Activated CD4-positive, CD25-positive, alpha-beta regulatory T cell treated with anti-CD3 and anti-CD28 coated beads, Interleukin-2, amount 50 U/mL, for 16 hours (primary cell): ENCODE measurements at places on chromosomes 2 and 18.

DNA sequence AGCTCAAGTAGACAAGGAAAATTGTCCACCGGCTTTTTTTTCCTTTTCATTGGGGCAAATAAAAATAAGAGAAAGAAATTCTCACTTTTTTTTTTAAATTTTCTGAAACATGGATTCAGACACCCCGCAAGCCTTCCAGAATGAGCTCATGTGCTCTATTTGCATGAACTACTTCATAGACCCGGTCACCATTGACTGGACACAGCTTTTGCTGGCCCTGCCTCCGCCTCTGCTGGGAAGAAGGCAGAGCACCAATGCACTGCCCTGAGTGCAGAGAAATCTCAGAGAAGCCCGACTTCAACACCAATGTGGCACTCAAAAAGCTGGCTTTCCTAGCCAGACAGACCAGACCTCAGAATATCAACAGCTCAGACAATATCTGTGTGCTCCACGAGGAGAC lies 30.2 kb upstream of the TRIM43B start:
- no peak for DNase-seq

DNA sequence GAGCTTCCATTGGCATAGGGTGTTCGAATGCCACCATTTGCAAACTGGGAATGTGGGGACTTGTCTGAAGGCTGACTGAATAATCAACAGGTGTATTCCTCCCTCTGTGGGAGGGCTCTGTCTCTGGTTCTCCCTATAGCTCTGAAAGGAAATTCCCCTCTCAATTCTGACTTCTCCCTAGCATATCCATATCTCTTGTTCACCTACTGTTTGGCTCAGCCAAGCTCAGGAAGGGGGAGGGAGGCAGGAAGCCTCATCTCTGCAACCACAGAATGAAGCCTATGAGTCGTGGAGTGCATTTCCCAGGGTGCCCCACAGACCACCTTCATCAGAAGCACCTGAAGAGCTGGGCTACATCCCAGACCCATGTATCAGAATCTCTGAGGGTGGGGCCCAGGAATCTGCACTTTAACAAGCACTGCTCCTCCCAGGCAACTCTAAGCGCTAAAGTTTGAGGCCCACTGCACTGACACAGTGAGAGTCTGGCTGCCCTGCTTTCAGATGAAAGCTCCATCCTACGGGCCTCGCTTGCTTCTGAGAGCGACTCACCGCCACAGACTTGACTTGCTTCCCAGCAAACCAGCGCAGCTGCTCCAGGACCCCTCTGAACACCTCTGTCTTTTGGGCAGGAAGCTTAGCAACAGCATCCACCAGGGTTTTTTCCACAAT lies 32.0 kb downstream of the XDH start:
- no peak for DNase-seq

DNA sequence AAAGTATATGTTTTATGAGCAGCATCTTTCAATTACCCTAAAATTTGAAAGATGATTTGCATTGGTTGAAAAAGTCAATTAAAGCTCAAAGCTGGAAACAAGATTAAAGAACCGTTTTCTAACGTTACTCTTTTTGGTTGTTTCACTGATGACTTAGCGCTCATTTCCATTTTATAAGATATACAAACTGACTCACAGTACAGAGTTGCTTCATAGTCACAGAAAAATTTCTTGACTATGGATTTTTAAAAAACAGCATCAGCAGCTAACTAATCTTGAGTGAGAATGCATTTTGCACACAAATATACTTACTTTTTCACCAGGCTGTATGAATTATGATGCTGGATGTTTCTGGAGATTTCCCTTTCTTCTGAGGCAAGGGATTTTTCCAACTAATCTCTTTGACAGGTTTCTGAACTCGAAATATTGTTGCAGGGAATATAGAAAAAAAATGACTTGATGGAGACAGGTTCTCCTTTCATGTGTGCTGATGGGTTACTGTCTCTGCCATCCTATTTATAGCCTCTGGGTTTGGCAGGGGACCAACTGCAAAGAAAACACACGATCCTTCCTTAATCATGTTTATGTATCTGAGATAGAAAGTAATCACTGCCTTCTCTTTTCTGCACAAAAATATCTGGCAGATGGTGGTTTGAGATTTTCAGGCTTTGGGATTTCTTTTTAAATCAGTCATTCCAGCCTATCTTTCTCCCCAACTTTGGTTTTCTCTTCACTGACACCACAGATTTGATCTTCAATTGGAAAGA lies 129.4 kb upstream of the DAPL1 start:
- DNase-seq = no peak

DNA sequence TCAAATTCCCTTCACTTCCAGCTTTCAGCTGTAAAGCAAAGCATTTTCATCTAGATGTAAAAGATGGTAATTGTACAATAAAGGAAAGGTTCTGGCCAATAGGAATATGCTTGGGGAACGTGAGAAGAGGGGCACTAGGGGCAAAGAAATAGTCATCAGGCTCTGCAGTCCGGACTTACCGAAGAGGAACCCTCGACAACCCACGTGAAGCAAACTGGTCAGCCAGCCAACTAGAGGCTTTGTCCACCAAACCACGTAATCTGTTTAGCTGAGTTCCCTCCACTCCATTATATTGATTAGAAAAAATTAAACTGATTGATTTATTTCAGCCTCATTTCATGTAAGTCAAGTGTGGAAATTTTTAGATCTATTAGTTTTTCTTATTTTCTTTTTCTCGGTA lies 300.4 kb upstream of the FANCL start:
- no peak for DNase-seq

DNA sequence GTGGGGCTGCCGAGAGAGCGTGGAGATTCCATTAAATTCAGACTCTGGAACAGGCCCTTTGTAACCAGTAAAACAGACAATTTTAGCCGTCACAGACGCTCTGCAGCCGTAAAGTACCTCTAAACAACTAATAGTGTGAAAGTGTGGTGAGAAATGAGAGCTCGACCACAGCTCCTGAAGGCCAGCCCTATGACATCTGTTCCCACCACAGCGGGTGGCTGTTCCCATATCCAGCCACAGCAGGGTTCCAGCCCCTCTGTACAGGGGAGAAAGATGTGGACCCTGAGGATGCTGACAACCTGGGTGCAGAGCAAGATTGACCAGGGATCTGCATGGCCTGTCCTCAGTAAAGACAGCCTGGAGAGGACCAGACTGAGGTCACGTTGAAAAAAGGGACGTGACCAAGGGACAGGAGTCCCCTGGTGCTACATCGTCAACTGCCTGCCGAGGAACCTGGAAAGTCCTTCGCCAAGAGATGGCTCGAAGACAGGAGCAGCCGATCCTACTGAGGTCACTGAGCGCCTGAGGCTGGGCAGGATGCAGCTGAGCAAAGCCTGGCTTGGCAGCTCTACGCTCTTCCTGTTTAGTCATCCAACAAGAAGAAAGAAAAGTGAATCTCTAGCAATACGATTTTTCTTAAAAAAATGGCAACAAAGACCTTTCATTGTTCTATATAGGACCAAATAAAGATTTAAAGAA lies 831.7 kb downstream of the RNF144A start:
- no peak for DNase-seq

DNA sequence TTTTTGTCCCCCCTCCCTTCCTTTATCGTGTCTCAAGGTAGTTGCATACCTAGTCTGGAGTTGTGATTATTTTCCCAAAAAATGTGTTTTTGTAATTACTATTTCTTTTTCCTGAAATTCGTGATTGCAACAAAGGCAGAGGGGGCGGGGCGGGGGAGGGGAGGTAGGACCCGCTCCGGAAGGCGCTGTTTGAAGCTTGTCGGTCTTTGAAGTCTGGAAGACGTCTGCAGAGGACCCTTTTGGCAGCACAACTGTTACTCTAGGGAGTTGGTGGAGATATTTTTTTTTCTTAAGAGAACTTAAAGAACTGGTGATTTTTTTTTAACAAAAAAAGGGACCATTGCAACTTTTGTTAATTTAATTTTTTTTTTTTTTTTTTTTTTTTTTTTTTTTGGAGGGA lies 2.1 kb downstream of the SOX11 start:
- no peak for DNase-seq

- DNase-seq = no peak
Observed at GRCh38 chr2:170680172-170680941, 34.8 kb upstream of the SP5 start.

DNA sequence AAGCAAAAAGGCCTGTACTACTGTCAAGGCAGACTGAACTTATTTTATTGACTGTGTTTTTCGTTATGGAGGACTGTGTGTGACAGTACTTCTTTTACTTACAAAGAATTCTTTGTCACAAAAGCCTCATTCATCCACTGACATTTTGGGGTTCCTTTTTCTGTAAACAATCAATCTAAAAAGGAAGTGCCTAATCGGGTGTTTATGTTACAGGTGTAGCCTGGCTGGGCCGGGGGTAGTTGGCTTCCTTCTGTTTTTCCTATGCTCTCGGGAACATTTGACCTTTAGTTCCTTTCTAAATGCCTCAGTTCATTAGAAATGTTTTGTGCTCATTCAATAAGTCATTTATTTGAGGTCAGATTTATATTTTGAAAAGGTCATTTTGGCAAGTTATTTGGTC lies 8.3 kb downstream of the ZCCHC2 start:
- no peak for DNase-seq

DNA sequence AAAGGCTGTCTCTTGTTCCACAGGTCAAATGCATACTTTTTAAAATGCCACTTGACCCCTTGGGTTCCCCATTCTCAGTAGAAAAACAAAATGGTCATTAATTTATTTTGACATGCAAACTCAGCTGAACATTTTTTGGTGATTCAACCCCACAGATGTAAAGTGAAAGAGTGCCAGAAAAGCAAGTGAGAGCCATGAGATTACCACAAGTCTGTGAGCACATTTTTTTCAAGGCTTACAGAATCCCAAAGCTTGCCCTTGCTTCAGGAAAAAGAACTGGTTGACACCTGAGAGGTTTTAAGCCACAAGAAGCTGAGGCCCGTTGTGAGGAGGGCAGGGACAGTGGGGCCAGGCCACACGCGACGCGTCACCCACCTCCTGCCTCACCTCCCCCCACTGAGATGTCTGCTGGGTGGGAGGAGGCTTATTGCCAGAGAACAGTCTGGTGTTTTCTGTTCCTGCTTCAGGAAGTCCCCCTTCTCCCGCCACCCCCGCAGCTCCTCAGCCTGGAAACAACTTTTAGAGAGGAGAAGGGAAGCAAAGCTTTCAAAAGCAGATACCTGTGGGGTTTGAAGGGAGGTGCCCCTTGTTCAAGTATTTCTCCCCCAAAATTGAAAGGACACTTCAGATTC lies 70.4 kb upstream of the CYP1B1 start:
- DNase-seq = no peak

DNA sequence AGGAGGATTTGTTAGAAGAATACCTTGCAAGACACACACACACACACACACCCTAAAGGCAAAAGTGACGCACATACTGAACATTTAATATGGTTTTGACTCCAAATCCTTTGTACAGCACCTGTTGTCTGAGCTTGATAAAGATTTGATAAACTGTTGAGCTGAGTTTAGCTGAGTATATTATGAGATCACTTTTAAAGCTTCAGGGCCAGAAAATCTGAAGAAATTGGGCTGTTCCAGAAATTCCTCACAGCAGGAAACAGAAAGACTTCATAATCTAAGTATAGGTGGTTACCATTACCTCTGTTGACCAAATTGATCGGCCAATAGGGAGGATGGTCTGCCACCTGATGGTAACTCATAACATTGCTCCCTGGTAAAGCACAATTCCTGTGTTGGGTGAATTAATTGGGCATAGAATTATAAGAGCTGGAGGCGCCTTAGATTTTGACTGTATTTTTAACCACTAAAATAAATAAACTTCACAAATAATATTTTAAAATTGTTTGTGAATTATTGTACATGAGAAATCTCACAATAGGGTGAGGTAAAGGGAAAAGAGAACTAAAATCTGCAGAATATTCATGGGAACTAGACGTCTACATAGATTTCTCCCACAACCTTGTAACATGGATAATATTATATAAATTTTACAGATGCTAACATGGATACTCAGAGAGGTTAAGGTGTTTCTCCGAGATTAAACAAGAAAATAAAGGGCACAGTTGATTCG lies 21.8 kb upstream of the RPIA start:
- DNase-seq = no peak

- DNase-seq = no peak
Observed at GRCh38 chr2:25885933-25886332, 7.6 kb upstream of the ASXL2 start.

DNA sequence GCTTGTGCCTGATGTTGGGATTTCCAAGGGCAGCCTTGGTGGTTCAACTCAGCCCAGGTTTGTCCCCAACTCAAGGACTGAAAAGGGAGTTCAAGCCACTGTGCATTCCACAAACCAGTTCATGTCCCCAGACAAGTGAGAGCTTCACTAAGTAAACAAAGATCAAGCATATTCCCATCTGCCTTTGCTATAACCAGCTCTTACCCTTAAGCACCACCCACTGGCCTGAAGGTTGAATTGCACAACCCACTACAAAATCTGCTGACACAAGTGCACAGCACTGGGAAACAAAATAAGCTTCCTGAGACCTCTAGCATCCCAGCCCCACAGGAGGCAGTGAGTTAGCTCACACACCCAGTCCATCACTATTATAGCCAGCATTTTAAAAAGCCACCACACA lies 516.7 kb downstream of the NR4A2 start:
- DNase-seq = no peak

- no peak for DNase-seq
Observed at GRCh38 chr2:145197944-145198343, 678.0 kb upstream of the ZEB2 start.

DNA sequence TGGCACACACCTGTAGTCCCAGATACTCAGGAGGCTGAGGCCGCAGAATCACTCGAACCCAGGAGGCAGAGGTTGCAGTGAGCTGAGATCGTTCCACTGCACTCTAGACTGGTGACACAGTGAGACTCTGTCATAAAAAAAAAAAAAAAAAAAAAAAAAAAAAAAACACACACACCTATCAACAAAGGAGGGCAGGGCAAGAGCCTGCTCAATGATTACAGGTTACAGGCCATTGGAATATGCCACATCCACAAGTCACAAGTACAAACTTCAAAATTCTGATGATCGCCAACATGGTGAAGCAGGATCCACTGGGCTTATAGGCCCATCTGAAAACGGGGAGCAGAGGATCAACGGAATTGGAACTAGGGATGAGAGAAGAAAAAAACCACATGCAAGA lies 6.3 kb downstream of the MYO5B start:
- no peak for DNase-seq

GRCh38 chr2:138949517-138949916 lies 169.3 kb upstream of the NXPH2 start:
- no peak for DNase-seq

GRCh38 chr18:49725809-49726674 lies 87.3 kb downstream of the ACAA2 start:
- no peak for DNase-seq

- no peak for DNase-seq
Observed at GRCh38 chr18:59502274-59503175, 143.5 kb upstream of the LMAN1 start.
